ENCODE measurements at places on chromosomes 11 and 22.

DNA sequence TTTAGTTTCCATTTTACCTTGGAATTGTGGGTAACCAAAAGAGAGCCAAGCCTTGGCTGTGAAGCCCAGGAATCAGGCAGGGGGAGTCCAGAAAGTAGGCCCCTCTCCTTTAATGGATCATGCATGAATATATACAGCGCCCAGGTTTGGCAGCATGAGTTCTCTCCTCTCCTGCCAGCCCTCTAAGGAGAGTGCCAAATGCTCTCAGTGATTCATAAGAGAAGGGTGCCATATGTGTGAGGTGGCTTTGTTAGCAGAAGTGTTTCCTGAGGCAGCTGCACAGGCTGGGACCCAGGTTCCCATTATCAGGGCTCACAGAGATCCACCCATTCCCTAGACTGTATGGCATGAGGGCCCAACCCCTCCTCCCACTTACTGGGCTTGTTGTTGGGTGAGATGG, 52.3 kb upstream of the SCUBE2 start:
- DNase-seq = no peak

- no peak for DNase-seq
These were observed 44.6 kb upstream of the PPARA start for GRCh38 chr22:46105494-46106278.

DNA sequence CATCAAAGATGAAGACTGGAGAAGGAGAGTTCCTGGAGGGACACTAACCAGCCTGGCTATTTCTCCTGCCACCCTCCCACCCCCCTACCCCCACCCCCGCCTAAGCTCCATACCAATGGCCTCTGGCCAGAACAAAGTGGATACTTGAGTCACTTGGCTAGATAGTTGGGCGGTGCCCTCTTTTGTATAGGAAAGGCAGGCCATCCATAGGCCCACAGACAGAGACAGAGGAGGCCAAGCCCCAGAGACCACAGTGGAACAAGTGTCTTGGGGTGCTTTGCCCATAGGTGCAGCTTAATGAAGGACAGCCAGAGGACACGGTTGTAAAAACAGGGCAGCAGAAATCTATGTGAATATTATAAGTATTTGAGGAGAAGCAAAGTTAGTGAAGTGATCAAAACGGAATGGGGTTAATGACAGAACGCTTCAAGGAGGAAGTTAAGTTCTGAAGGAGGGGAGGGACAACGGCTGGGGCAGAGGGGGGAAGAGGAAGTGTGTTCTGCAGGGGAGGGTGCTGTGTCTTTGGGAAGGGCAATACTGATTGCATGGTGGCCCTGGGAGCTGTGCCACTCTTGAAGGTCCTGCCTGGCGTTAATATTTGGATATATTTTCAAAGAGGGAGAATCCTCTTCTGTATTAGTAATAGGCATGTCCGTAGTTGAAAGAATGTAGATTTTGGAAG, 32.7 kb downstream of the FLI1 start:
- DNase-seq = no peak

- DNase-seq = no peak
These were observed 61.6 kb upstream of the PLET1 start for GRCh38 chr11:112322173-112322790.
